ENCODE measurements at places on chromosomes 1 and 21.
A peak's percentile ranks its signal among the peaks of the same experiment; 100 is the strongest.

DNA sequence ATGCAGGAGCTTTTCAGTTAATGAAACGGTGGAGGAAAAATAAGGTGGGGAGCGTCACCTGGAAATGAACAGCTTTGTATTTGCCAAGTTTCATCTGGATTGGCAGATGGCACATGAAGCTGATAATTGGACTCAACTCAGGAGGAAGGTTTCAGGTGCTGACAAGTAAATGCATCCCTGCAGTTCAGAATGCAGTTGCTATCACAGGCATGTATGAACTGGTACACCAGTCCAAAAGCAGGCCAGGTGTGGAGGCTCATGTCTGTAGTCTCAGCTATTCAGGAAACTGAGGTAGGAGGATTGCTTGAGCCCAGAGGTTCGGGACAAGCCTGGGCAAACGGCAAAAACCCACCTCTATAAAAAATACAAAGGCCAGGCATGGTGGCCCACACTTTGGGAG is 15.5 kb downstream of the DEGS1 start:
- no peak for DNase-seq

GRCh38 chr1:84348759-84349158 is 47.3 kb downstream of the SAMD13 start:
- no peak for DNase-seq

DNA sequence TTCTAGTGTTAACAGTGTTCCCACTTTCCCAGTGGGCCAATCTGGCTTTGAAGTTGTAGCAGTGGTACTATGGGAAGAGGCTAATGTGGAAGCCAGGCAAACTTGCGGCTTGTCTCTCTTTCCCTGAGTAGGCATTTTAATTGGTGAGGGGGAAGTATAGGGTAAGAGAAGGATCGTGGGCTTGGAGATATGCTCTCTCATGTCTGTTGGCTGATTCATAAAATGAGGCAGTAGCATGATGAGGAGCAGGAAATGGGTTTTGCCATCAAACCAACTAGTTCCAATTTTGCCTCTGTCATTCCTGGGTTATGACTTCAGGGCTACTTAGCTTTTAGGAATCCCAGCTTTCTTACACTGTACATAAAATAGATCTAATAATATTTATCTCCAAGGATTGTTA is 12.1 kb downstream of the C8A start:
- no peak for DNase-seq

DNA sequence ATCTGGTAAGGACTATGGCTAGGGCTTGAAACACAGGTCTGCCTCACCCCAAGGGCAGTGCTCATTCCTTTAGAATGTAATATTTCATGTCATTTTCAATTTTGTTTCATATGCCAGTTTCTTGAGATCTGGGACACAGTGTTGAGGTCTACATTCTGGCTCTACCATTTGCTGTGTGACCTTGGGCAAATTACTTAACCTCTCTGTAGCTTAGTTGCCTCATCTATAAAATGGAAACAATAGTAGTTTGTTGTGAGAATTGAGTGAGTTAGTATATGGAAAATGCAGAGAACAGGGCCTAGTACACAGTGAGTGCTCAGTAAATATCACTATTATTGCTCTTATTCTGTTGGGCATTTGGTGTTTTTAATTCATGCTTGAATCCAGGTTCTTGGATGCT is 84.4 kb downstream of the WDR3 start:
- DNase-seq = no peak

DNA sequence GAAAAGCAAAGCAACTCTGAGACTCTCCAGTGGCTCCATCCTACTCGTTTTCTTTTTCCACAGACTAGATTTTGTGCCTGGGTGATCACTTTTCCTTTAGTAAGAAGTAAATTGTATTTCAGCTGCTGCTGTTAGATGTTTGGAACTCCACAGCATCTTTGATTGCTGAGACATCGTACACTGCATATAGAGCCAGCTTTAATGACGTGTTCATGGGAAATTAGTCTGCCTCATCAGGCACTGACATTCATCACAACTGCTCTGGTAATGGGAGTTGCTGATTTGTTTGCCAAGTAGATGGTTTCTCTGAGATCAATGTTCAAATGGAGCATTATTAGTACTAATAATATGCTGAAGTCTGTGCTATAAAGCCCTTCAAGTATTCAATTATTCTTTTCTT is 573.8 kb upstream of the NR5A2 start:
- DNase-seq = peak; percentile 68

- DNase-seq = no peak
Measured at GRCh38 chr1:238790882-238791281, 595.5 kb upstream of the CHRM3 start.

GRCh38 chr1:44294588-44295007 is 60.5 kb downstream of the ERI3 start:
- peak; percentile 46 for DNase-seq

Data from NCI-H446 treated with DMSO at 0.1 percent for 48 hours (cell line).